ENCODE measurements at places on chromosomes 6 and 20.

- no peak for DNase-seq
Measured at GRCh38 chr6:169575365-169575764, 126.5 kb downstream of the WDR27 start.

- DNase-seq, result no peak
Measured at GRCh38 chr6:163860287-163861081, 446.0 kb downstream of the QKI start.

DNA sequence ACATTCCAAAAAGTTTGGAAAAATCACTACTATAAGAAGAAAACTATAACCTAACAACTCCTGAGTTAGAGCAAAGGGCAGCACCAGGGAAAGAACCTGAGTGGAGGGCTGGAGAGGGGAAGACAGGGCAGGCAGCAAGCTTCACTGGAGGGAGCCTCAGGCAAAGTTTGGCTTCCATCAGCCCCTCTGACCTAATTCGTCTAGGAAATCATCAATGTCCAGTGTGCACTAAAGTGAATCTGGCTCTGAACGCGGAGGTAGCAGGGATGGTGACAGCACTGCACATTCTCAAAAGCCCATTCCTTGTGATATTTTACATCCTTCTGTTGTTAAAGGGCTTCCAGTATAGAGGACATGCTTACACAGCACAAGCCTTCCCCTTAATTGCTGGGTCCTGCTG, 87.1 kb downstream of the ZDHHC14 start:
- DNase-seq, result no peak

GRCh38 chr6:33672808-33673207, 38.7 kb downstream of the UQCC2 start:
- DNase-seq, result no peak

GRCh38 chr20:8867038-8867740, 201.7 kb upstream of the PLCB4 start:
- no peak for DNase-seq

GRCh38 chr6:89745716-89746115, 73.9 kb downstream of the MDN1 start:
- no peak for DNase-seq

GRCh38 chr6:140202964-140203515, 828.6 kb upstream of the CITED2 start:
- no peak for DNase-seq

DNA sequence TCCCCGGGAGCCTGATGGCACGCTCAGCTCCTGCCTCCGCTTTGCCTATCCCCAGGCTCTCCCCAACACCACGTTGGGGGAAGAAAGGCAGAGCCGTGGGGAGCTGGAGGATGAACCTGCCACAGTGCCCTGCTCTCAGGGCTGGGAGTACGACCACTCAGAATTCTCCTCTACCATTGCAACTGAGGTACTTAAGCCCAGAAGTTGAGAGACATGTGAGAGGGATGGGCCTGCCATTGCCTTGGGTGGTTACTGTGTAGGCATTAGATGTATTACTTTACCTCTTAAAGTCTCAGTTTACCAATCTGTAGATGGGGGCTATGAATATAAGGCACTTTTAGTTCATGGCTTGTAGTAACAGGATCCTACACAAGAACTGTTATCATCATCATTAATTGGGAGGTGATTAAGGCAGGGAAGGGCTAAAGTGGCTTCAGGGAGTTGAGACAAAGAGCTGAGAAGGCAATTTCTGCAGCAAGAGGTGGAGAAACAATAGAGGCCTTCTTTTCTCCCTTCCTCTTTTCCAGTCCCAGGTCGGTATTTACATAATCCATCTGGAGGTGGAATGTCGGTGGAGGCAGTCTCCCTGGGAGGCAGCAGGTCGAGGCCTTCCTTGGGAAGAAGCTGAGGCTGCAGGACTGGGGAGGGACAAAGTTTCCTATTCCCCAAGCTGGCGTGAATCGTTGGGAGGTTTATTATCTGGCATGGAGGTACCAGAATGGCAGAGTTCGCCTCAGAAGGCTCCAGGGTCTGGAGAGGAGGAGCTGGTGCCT, 691 bp downstream of the SLC22A7 start:
- DNase-seq, result no peak

DNA sequence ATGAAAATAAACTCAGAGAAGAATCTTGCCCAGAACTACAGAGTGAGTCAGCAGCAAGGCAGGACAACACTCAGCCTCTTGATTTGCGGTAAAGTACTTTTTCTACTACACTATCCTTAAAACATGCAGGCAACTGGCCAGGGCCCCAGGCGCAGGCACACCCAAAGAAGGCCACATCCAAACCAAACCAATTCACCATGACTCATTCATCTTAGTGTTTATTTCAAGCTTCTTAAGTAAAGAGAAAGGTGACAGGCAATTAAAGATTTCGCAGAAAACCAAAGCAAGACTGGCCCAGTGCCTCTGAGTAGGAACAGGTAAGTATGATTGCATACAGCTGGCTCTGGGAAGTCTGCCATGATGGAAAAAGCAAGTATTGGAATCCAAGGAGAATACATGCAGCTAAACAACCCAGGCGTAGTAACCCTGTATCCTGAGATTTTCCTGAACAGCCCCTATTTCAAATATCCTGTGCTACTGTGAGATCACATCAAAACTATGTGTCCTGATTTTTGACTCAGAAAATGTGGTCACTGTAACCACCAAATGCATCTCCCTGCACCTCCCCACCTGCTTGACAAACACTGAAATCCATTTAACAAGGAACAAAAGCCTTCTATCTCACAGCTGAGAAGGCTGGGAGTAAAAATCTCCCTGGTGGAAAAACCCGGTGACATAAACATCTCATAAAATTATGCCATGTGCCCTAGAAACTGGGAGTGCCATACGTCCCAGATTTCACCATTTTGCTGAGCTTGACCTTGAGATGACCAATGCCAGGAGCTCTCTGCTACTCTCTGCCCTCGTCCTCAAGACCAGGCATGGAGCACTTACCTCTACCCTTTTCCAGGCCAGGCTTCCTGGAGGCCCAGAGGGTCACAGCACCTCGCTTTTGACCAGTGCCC, 12.4 kb downstream of the WFDC3 start:
- no peak for DNase-seq

DNA sequence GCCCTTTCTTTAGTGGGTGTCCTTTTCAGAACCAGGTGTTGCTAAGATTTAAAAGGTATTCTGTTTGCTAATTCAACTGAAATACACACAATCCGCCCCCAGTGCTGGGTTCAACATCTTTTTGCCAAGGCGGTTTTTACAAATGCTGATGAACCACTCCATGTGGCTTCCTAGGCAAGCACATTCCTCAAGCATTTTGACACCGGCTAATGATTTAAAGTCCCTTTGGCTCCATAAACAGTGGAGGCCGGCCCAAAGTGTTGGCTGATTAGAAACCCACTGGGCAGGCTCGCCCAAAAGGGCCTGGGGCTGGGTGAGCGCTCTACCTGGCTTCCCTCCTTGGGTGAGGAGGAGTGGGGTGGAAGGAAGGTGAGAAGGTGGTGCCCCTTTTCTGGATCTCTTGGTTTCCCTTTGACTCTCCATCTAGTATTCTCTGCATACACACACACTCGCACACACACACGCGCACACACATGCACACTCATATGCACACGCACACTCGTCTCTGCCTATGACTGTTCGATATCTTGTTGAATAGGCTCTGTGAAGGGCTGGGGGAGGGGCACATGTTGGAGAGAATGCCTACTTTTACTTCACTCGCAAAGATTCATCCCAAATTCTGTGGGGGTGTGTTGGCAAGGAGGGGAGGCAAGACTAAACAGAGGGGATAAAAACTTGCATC, 66.7 kb upstream of the ARMC2 start:
- no peak for DNase-seq

DNA sequence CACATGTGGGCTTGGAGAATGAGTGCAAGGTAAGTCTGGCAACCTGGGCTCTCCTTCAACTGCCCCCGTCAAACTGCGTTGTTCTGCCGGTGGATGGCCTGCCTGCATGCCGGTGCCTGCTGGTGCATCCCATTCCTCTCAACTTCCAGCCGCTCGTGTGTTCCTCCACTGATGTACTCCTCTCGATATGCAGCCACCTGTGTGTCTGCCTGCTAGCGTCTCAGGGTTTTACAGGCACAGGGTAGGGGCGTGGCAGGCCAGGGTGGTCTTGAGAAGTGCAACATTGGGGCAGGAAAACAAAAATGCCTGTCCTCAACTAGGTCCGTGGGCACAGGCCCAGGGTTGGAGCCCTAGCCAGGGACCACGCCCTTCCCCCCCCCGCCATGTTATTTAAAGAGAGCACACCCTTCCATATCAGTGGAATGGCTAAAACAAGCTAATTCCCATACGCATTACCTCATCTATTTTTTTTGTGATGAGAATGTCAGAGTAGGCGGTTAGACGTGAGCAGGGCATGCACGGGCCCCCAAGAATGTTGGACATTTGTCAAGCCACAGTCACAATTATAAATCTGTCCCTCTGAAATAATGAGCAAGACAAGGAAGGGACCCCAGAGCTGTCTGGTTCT, 33.2 kb downstream of the SERPINB6 start:
- no peak for DNase-seq

DNA sequence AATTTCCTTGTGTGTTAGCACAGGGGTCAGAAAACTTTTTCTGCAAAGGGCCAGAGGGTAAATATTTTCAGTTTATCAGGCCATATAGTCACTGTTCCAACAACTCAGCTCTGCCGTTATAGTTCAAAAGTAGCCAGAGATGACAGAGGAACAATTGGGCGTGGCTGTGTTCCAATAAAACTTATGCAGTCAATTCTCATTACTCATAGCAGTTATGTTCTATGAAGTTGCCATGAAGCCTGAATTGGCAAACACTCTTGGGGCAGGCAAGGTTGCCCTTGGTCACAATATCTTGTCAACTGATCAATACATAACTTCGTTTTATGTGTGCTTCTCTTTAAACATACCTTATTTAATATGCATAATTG, 304.2 kb downstream of the TFAP2C start:
- DNase-seq, result no peak

GRCh38 chr20:1184638-1185315, at the start of gene TMEM74B:
TSS of gene TMEM74B (minus strand) at chr20:1184981. CDS start at chr20:1183801, 1,180 bp downstream.
- DNase-seq, result no peak

GRCh38 chr6:12353731-12354130, 63.6 kb downstream of the EDN1 start:
- DNase-seq, result no peak

GRCh38 chr20:57288651-57289277, 22.3 kb upstream of the BMP7 start:
- DNase-seq, result no peak

- DNase-seq, result no peak
Measured at GRCh38 chr6:45487645-45488044, 109.9 kb upstream of the SUPT3H start.

DNA sequence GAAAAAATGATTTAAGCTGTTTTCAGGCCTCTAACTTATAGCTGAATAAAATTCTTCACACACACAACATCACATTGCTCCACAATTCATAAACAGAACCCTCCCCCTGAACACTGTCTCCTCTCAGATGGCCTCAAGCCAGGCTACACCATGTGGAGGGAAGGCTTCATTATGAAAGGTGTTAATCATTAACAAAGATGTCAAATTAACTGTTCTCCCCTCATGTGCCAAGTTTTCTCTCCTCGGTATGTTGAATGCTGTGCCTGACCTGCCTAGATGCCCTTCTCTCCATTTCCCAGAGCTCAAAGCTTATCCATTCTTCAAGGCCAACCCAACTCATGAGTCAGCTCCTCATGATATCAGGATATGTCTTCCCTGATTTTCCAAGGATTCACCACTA, 210.4 kb downstream of the GMDS start:
- no peak for DNase-seq

GRCh38 chr6:38634518-38634917, 5.2 kb downstream of the BTBD9 start:
- DNase-seq, result no peak

DNA sequence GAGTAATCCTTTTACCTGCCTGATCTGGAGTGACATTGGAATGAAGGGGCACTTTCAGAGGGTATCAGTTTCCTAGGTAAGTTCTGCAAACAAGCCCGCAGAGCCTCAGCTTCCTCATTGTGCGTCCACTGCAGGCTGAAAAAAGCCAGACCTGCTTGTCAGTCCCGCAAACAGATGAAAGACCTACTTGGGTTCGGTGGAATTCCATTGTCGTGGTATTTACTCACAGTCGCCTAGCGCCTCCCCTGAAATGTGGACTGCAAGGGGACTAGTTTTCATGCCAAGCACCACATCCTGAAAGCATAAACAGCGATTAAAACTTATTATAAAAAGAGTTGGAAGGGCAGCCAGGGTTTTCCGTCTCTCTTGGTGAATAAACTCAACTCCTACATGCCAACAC, 121.5 kb downstream of the PAX1 start:
- no peak for DNase-seq

GRCh38 chr6:117072781-117073180, 192.6 kb upstream of the VGLL2 start:
- DNase-seq, result no peak

DNA sequence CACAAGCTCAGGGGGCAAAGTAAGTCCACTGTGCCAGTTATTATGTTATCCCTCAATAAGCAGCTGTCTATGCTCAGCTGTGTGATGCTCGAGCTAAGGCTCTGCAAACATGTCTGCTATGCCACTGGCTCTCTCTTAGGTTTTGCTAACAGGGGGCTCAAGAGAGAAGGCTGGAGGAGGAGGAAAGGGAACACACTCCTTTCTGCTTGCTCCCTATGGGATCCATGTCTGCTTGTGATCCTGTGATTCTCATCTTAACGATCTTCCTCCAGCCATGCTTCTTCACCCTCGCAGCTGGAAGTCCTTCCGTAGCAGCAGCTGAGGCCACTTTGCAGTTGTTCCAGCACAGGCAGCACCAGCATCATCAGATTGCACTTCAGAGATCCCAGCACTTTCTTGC, 37.0 kb upstream of the IGF2R start:
- DNase-seq, result no peak

DNA sequence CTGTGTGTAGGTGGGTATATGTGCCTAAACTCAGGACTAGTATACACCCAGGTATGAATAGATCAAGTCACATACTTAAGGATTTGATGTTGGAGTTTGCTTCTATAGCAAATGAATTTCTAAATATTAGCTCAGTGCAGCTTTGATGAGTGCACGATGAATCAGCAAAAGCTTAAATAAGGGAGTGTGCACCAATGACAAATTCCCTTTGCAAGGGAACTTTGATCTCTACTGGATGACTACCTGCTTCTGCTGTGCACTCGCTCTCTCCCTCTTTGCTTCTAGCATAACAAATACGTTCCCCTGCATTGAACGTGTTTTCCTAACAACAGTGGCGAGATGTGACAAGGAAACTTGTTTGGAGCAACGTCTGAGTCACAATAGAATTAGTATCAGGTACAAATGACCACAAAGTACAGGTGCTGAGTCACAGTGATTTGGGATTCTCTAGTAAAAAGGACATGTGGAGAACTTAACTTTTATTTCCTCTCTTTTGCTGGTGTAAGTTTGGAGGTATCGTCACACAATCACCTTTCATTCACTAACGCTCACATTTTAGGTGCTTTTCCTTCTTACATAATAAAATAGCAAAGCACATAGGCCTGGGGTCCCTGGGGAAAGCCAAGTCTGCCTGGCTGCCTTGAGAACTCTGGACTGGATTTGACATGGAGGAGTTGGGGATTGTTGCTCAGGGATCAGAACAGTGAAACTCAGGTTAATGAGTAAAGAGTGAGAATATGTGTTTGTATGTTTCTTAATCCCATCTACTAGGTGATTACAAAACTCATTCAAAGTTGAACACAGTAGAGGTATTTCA, 49.7 kb downstream of the KLHL31 start:
- no peak for DNase-seq
